ENCODE measurements at places on chromosomes 3 and 15.

- DNase-seq: no peak
Measured at GRCh38 chr15:34914317-34914716, 55.2 kb downstream of the AQR start.

DNA sequence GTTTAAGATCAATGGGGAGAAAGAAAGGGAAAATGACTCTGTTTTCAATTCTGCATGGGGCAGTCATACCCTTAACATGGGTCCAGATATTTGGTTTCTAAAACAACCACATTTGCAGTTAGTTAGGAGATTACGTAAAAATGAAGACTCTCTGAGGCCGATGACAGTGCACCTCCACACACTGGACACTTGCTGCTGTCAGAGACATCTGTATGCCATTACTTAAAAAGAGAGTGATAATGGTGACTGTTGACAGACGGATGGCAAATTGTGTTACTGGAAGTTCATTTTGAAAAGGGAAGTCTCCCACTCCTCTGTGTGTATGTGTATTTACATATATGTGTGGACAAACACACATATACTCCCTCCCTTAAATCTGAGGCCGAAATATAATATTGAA lies 304.5 kb upstream of the SEMA6D start:
- no peak for DNase-seq

GRCh38 chr3:194103505-194103904 lies 32.4 kb upstream of the HES1 start:
- DNase-seq: no peak

- DNase-seq: no peak
Measured at GRCh38 chr3:4849739-4850138, 129.5 kb upstream of the BHLHE40 start.

DNA sequence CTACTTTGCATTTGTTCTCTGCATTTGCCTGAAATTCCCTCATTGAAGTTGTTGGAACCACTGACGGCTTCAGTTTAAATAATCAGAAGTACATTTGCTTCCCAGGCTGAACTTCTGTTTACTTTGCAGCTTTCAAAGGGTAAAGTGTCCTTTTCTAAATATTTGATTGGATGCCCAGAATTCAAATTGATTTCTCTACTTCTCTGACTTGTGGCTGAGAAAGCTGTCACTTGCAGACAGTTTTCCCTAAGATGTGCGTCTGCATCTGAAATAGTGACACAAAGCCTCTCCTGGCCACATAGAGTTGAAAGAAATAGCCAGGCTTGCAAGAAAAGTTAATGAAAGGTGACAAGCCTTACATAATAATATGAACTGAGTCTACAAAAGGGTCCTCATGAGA lies 299.6 kb downstream of the THSD4 start:
- no peak for DNase-seq

DNA sequence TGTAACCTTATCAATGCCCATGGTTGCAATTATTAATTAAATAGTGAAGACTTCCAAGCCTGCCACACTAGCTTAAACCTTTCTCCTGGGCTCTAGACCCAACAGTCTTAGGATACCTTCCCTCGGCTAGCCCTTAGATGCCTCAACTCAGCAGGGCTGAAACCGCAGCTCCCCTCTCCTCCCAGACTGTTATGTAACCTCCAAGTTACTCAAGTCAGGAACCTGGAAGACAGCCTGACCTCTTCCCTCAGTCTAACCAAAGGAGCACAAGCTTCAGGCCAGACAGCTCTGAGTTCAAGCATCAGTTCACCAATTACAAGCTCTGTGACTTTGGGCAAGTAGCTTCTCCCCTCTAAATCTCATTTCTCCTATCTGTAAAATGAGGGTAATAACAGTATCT lies 70.5 kb upstream of the HACD2 start:
- DNase-seq: no peak
